ENCODE measurements at places on chromosomes 3 and 15. TPM values are rescaled to one million over a fixed set of nuclear protein-coding genes. Genes with fewer than 3 reads are reported as not detected.
A peak's percentile ranks its signal among the peaks of the same experiment; 100 is the strongest.

- no peak overlapping the region for H3K4me3 ChIP-seq
- H3K4me1 ChIP-seq, result no peaks in the 10 kb centered on the region
- no peak for DNase-seq
- no peaks in the 10 kb centered on the region for H3K36me3 ChIP-seq
- H3K27me3 ChIP-seq, result no peaks in the 10 kb centered on the region
Measured at GRCh38 chr3:125428216-125428830, 53.2 kb upstream of the ZNF148 start.

- H3K27ac ChIP-seq, result peak overlapping the region; percentile 9
- H3K4me3 ChIP-seq, result no peak overlapping the region
- H3K27me3 ChIP-seq, result no peaks in the 10 kb centered on the region
Measured at GRCh38 chr15:65101411-65101890, 13.5 kb downstream of the UBAP1L start.

DNA sequence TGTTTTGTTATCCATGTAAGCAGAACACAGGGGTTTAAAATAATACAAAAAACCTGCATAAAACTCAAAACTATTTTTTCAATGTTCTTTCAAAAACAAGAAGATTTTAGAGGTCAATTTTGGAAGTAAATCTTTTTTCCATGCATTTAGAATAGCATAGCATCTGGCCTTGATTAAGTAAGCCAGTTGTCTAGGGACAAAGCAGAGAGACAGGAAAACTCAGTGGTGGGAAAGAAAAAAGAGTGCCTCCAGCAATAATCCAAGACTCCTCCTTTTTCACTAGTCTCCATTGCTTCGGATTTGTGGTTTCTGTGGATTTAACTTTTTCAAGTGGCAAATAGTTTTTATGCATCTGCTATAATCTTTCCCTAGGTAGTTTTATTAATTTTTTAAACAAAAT lies 88.9 kb downstream of the SUCNR1 start:
- H3K27ac ChIP-seq, result no peak overlapping the region
- H3K27me3 ChIP-seq, result no peaks in the 10 kb centered on the region
- no peak for DNase-seq
- H3K36me3 ChIP-seq, result no peaks in the 10 kb centered on the region
- H3K4me1 ChIP-seq, result no peaks in the 10 kb centered on the region
- no peak overlapping the region for H3K4me3 ChIP-seq

DNA sequence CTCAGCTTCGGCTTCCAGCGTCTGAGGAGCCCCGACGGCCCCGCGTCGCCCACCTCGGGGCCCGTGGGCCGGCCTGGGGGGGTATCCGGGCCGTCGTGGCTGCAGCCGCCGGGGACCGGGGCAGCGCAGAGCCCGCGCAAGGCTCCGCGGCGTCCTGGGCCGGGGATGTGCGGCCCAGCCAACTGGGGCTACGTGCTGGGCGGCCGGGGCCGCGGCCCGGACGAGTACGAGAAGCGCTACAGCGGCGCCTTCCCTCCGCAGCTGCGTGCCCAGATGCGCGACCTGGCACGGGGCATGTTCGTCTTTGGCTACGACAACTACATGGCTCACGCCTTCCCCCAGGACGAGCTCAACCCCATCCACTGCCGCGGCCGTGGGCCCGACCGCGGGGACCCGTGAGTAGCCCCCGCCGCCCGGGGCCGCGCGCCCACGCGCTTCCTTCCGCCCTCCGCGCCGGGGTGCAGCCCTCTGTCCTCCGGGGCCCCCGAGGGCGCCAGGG lies 462 bp downstream of the EDEM1 start:
- H3K36me3 ChIP-seq, result no peaks in the 10 kb centered on the region
- H3K4me3 ChIP-seq, result peak overlapping the region; percentile 94
- DNase-seq, result no peak
- H3K4me1 ChIP-seq, result peaks cover 17% of the 10 kb centered on the region

DNA sequence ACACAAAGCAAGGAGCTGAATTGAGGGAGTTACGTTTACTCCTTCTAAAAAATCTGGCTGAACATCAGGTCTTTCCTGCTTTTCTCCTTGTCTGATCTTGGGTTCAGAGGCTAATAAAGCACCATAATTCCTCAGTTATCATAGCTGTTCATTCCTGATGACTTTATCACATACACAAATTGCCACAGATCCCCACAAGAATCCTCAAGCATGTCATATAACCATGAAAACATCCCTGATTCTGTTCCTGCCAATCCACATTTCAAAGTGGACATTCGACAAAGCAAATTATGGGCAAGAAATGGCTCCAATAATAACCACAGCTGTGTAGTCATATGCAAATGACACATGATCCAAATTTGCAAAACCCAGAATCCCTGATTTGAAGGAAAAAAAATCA lies 321.3 kb downstream of the MEX3B start:
- no peaks in the 10 kb centered on the region for H3K36me3 ChIP-seq
- no peaks in the 10 kb centered on the region for H3K4me1 ChIP-seq
- DNase-seq, result no peak
- H3K27ac ChIP-seq, result no peak overlapping the region
- H3K27me3 ChIP-seq, result no peaks in the 10 kb centered on the region
- no peak overlapping the region for H3K4me3 ChIP-seq

DNA sequence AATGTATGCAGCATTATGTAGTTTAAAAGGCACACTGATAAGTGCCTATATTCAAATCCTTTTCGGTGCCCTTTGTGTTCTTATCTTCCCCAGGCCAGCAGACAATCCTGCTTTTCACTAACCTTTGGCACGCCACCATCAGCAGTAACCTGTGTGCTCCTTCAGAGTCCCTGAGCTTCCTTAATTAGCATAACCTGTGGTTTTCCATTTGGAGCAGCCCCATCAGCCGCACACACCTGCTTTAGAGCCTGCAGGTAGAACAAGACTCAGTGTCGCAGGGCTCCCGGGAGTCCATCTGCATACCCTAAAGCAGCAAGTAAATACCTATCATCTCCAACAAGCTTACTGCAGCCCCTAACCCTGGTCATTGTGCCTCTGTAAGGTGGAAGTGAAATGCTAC lies 755.1 kb downstream of the ROBO2 start:
- H3K27me3 ChIP-seq, result no peaks in the 10 kb centered on the region
- 0 out of 2 replicates have a peak, but pooled peaks cover 13% of the 10 kb centered on the region for H3K4me1 ChIP-seq
- no peak overlapping the region for H3K27ac ChIP-seq

DNA sequence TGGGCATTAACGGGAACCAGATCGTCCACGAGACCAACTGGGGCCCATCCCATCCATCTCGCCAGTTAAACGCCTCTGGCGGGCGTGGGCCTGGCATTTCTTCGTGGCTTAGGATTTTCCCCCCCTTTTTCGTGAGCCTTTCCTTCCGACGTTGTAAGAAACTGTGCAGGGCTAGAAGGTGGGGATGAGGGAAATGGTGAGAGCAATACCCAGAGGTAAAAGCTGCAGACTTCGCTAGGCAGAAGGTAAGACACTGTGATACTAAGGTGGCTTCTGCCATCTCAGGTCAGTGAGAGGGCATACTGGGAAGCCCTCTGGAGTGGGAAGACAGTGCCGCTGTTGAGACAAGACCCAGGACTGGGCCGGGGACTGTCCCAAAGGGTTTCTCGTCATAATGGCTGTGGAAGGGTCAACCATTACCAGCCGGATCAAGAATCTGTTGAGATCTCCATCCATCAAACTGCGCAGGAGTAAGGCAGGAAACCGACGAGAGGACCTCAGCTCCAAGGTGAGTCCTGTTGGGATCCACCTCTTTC lies 666 bp downstream of the MAPKBP1 start:
- no peaks in the 10 kb centered on the region for H3K36me3 ChIP-seq
- peak overlapping the region; percentile 91 for H3K27ac ChIP-seq
- DNase-seq, result no peak
- no peaks in the 10 kb centered on the region for H3K27me3 ChIP-seq

DNA sequence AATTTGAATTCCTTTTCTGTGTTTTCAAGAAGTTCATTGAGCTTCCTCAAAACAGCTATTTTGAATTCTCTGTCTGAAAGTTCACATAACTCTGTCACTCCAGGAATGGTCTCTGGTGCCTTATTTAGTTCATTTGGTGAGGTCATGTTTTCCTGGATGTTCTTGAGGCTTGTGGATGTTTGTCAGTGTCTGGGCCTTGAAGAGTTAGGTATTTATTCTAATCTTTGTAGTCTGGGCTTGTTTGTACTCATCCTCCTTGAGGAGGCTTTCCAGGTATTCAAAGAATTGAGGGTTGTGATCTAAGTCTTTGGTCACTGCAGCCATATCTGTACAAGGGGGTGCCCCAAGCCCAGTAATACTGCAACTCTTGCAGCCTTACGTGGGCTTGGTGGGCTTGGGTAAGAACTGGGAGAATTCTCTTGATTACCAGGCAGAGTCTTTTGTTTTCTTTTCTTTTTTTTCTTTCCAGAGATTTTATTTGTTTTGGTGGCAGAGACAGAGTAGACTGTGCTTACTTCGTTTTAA lies 19.3 kb upstream of the CCNDBP1 start:
- H3K4me1 ChIP-seq, result peaks cover 16% of the 10 kb centered on the region
- DNase-seq, result no peak
- H3K27ac ChIP-seq, result peak overlapping the region; percentile 35
- H3K4me3 ChIP-seq, result no peak overlapping the region
- H3K36me3 ChIP-seq, result no peaks in the 10 kb centered on the region
- H3K27me3 ChIP-seq, result no peaks in the 10 kb centered on the region

- H3K27ac ChIP-seq, result no peak overlapping the region
- no peak overlapping the region for H3K4me3 ChIP-seq
- H3K36me3 ChIP-seq, result no peaks in the 10 kb centered on the region
- no peak for DNase-seq
- no peaks in the 10 kb centered on the region for H3K27me3 ChIP-seq
- no peaks in the 10 kb centered on the region for H3K4me1 ChIP-seq
Measured at GRCh38 chr3:132966374-132966773, 71.8 kb upstream of the TMEM108 start.

DNA sequence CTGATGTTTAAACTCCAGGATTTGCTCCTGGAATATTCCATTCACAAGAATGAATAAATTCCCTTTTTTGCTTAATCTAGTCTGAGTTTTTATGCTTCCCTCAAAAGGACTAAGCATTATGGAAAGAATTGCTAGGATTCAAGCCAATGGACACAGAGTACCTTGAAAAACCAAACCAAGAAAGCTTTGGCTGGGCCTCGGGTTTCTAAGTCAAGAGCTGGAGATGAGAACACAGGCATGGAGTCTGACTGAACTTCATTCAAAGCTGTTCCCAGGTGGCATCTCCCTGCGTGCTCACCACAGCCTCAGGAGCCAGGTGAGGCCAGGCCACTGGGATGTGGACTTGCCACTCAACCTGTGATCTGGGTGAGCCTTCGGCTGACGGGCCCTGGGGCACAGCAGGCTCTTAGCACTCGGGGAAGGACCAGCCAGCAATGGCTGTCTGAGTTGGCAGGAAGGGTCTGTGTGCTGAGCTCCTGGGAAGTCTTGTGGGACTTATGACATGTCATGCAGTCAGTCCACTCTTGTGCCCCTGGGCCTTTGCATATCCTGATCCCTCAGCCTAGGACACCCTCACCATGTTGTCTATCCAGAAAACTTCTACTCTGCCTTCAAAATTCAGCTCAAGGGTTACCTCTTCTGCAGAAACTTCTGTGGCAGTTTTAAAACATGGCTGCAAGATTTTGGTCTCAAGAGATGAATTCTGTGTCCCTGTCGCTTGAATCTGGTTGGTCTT lies 21.8 kb downstream of the CRABP1 start:
- no peak overlapping the region for H3K4me3 ChIP-seq
- no peak for DNase-seq
- no peak overlapping the region for H3K27ac ChIP-seq

DNA sequence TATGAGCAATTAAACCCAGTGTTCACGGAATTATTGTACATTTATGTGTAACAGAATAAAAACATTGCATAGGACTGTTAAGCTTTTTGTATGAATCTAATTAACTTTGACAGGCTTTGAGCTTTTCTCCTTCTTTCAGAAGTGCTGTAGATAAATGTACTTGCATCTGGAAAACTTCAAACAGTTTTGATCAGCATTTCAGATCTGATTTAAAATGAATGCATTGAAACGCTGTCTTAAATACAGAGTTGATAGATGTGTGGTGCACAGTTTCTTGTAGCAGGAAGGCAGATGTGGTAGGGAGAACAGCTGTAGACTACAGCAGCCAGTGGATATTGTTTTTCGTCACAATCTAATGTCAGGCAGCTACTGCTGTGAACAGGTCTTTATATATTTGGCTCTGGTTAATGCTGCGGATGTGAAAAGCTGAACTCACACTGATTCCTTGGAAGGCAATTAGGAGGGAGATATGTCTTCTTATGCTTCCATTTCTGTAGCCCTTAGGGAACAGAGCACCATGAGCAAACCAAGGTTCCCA lies 193.8 kb upstream of the GOLIM4 start:
- no peaks in the 10 kb centered on the region for H3K27me3 ChIP-seq
- no peak overlapping the region for H3K27ac ChIP-seq
- H3K4me3 ChIP-seq, result no peak overlapping the region
- no peaks in the 10 kb centered on the region for H3K36me3 ChIP-seq

DNA sequence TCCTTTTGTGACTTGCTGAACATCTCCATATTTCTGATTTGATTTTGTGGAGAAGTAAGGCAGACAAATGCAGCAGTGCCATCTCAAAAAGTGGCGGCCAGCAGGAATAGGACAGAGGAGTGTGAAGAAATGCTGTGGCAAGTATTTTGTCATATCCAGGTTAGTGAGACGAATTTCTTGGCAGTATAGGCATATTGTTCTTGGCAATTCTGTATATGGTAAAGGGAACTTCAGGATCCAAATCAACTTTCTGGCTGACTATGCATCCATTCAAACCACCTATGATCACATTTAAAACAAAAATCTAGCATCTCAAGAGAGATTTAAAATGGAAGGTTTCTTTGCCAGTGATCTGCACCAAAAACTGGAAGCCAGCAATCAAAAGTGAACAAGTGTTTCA lies 228.0 kb downstream of the DTWD1 start:
- DNase-seq, result no peak
- H3K4me3 ChIP-seq, result no peak overlapping the region
- H3K27ac ChIP-seq, result no peak overlapping the region

KCNAB1 gene
- total RNA-seq, result 0.44 TPM

ACTC1 gene
- not detected for total RNA-seq

SUSD5 gene
- not detected for total RNA-seq

ANKRD63 gene
- total RNA-seq, result 0.28 TPM

SLTM gene
- 79.5 TPM for total RNA-seq

CHDH gene
- total RNA-seq, result 32.4 TPM

MEGF11 gene
- 0.66 TPM for total RNA-seq
